ENCODE measurements at places on chromosomes 12 and 14.

DNA sequence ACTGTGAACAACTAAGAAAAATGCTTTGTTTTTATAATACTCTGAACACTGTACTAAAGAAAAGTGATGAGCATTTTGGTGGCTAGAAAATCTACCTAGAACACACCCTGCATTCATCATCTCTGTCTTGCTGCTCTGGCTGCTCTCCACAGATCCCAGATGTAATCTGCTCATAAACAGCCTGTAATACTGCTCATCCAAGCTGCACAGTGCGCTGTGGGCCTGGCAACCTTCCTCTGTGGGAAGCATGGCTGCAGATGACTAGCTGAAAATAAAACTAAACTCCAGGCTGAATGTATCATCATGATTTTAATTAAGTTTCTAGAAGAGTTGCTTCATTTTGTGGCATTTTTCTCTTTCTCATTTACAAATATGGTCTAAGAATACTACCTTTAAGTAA is 200.7 kb downstream of the SLC2A13 start:
- no peak for DNase-seq

- DNase-seq, result no peak
These were observed 238.9 kb downstream of the CHST11 start for GRCh38 chr12:104695453-104696148.

- no peak for DNase-seq
These were observed 71.3 kb downstream of the CHGA start for GRCh38 chr14:92994131-92994676.

GRCh38 chr14:79294499-79294898 is 916.8 kb downstream of the DIO2 start:
- DNase-seq, result no peak

GRCh38 chr12:84698576-84699333 is 213.8 kb downstream of the SLC6A15 start:
- no peak for DNase-seq

GRCh38 chr12:6182279-6182898 is 17.8 kb upstream of the CD9 start:
- DNase-seq, result no peak

DNA sequence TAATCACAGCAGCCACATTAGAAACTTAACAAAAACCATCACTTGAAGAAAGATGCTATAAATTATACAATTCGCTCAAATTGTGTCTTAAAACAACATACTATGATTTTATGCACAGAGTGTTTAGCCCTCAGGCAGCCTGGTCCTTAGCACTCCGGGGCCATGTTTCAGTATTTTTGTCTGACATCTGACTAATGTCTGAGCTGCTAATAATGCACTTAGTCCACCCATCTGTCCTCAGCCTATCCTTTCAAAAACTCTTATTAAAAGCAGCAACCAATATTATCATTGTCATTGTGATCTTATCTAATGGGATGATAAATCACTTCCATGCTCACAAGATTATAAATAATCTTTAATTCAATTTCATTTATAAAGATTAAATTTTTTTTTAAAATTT is 602.7 kb upstream of the FOXG1 start:
- DNase-seq, result no peak

GRCh38 chr14:24284501-24285035 is 13.2 kb upstream of the RABGGTA start:
- no peak for DNase-seq

DNA sequence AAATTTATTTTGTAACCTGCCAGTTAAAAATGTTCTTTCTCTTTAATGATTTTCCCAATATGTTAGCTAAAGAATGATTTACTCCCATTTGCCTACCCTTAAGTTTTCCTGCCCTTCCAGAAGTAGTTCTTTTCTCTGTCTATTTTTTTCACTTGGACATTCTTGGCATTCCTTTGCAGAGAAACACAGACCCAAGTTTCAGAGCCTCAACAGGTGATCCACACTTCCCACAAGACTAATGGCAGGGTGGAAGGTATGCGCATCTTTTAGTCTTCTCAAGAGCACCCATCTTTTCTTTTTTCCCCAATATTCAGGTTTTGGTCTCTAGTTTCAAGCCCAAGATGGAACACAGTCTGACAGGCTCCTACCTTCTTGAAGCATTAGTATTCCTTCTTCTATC is 420.7 kb downstream of the ADAMTS20 start:
- DNase-seq, result no peak

DNA sequence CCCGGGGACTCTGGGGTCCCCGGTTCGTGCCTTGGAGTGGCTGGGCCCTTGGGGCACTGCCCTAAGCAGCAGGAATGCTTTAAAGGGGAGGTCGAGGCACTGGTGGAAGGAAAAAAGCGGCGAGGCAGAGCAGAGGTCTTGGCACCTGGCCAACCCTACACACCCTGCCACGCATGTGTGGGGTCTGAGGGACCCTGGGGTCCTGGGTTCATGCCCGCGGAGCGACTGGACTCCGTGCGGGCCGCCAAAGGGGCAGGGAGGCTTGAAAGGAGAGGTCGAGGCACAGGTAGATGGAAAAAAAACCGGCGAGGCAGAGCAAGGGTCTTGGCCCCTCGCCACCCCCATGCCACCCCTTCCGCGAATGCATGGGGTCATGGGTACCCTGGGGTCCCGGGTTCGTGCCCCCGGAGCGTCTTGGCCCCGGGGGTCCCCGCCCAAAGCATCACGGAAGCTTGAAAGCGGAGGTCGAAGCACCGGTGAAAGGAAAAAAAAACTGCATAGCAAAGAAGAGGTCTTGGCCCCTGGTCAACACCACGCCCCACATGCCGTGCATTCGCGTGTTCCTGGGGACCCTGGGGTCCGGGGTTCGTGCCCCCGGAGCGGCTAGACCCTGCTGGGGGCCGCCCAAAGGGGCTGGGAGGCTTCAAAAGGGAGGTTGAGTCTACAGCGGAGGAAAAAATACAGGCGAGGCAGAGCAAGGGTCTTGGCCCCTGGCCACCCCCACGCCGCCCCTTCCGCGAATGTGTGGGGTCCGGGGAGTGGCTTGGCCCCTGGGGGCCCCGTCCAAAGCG is 312.9 kb downstream of the ALG10 start:
- no peak for DNase-seq

- DNase-seq, result no peak
These were observed 139.3 kb upstream of the LMNTD1 start for GRCh38 chr12:25692115-25693035.

DNA sequence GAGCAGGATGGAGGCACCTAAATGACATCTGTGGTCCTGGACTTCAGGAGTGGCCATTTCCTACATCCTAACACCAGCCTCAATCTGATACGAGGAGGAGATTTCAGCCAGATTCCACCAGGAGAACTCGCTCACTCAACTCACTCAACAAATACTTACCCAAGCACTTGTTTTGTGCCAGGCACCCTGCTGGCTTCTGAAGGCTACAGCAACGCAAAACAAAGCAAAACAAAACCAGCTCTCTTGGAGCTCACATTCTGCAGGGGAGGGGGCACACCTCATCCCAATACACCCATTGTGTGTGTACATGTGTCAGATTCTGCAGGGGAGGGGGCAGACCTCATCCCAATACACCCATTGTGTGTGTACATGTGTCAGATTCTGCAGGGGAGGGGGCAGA is 144.8 kb downstream of the PIWIL1 start:
- peak; percentile 31 for DNase-seq
